Natural killer cell treated with Interleukin-12 subunit alpha and Interleukin-12 subunit beta and Interleukin-15 and Interleukin-18, amount 100 ng/mL, for 72 hours (primary cell): ENCODE measurements at places on chromosomes 2 and 18. TPM values are rescaled to one million over a fixed set of nuclear protein-coding genes. Genes with fewer than 3 reads are reported as not detected.

Gene MROH2A
- total RNA-seq, result not detected

Gene NT5C1B
- total RNA-seq, result not detected

Gene ALPG
- total RNA-seq, result not detected

Gene PID1
- total RNA-seq, result not detected

Gene TP53I3
- 4.1 TPM for total RNA-seq

Gene ZNF385B
- not detected for total RNA-seq

Gene CYP26B1
- total RNA-seq, result not detected

Gene CFAP65
- not detected for total RNA-seq

Gene SKA1
- total RNA-seq, result 38.0 TPM

Gene TNFRSF11A
- 5.9 TPM for total RNA-seq

Gene TMEM131
- 44.6 TPM for total RNA-seq

Gene PCBP1
- 357 TPM for total RNA-seq

Gene NFATC1
- 22.3 TPM for total RNA-seq

Gene COBLL1
- 0.19 TPM for total RNA-seq

Gene ANKRD53
- total RNA-seq, result not detected

Gene SERPINB13
- not detected for total RNA-seq

Gene CD8B2
- total RNA-seq, result 0.61 TPM

Gene REG3G
- total RNA-seq, result not detected
